Lung (tissue), 17 donors: ENCODE measurements at places on chromosomes 7 and 10. TPM values are rescaled to one million over a fixed set of nuclear protein-coding genes. Genes with fewer than 3 reads are reported as not detected.

DNA sequence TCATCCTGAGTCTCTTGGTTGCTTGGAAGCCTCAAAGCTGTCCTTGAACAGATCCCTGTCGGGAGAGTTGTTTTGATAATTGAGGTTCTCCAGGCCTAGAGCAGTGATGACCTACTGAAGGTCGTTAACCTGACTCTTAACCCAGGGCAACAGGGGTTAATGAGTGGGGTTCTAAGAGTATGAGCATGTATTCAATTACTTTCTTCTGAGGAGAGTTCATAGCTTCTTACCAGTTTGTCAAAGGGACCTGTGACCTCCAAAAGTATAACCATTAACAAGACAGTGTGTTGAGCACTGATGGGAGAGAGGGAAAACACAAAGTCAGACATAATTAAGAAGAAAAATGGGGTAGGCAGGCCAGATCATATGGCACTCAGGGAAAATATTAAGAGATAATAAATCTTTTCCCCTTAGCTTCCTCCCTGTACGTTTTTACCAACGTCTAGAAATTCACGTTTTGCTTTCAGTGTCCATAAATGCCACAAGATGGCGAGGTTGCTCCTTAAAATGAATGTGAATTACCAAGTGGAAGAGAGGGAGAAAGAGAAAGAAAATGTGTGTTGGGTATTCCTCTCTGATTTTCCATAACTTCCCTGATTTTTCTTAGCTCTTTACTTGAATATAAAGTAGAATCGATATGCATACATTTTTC, 97.6 kb downstream of the SUGCT start:
- H3K27ac ChIP-seq, result no peak overlapping the region
- H3K4me3 ChIP-seq, result no peak overlapping the region
- peak; percentile 78 for DNase-seq
- no peaks in the 10 kb centered on the region for H3K27me3 ChIP-seq
- no peaks in the 10 kb centered on the region for H3K36me3 ChIP-seq

DNA sequence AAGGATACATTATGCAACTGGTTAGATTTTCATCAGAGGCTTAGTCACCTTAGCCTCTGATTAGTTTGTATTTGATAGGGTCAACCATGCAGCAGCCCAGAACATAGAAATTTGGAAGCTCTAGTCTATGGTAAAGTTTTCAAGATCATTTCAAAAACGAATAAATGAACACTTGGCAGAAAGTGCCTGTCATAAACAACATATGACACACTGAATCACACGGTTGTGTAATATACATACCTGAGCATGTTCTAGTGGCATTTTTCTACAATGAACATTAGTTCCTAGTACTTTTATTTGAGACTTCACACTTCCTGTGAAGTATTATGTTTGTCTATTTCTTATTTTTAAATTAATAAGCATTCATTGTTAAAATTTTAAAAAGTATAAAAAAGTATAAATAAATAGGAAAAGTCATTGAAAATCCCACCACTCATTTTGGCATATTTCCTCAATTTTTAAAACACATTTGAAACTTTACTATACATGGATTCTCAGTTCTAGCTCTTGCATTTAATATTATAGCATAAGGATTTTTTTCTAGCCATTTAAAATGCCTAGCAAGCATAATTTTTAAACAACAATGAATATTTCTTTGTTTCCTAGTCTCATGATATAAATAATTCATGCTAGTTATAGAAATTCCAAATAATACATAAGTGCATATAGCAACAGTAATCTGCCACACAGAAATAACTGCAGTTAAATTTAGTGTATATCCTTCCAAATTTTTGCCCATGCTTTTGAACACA, 25.7 kb upstream of the PRPS1L1 start:
- H3K4me1 ChIP-seq, result no peaks in the 10 kb centered on the region
- DNase-seq, result no peak
- H3K27ac ChIP-seq, result no peak overlapping the region

Gene LIPN
- 0.55 TPM for total RNA-seq

DNA sequence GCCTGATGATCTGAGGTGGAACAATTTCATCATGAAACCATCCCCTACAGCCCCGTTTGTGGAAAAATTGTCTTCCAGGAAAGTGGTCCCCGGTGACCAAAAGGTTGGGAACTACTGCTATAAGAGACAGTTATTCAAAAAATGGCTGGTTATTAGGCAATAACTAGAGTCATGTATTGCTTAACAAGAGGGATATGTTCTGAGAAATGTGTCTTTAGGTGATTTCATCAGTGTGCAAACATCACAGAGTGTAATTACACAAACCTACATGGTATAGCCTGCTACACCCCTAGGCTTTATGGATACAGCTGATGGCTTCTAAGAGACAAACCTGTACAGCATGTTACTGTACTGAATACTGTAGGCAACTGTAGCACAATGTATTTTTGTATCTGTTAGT, 71.3 kb upstream of the CSTF2T start:
- no peak overlapping the region for H3K27ac ChIP-seq

GRCh38 chr7:101442426-101443070, 79.9 kb downstream of the COL26A1 start:
- no peak for DNase-seq
- H3K27me3 ChIP-seq, result no peaks in the 10 kb centered on the region
- no peaks in the 10 kb centered on the region for H3K36me3 ChIP-seq

- DNase-seq, result no peak
- H3K36me3 ChIP-seq, result no peaks in the 10 kb centered on the region
- no peaks in the 10 kb centered on the region for H3K27me3 ChIP-seq
- no peak overlapping the region for H3K4me3 ChIP-seq
- H3K27ac ChIP-seq, result no peak overlapping the region
Observed at GRCh38 chr7:90945104-90945787, 319.0 kb upstream of the FZD1 start.

- H3K4me1 ChIP-seq, result no peaks in the 10 kb centered on the region
- H3K27me3 ChIP-seq, result no peaks in the 10 kb centered on the region
- no peak for DNase-seq
- H3K27ac ChIP-seq, result no peak overlapping the region
- no peaks in the 10 kb centered on the region for H3K36me3 ChIP-seq
Observed at GRCh38 chr10:88047579-88047978, 184.2 kb downstream of the PTEN start.

GRCh38 chr7:97871659-97872024, 566 bp downstream of the ASNS start:
- H3K4me1 ChIP-seq, result peaks cover 6% of the 10 kb centered on the region
- peak; percentile 6 for DNase-seq
- H3K27me3 ChIP-seq, result no peaks in the 10 kb centered on the region

- no peak overlapping the region for H3K4me3 ChIP-seq
- no peak for DNase-seq
Observed at GRCh38 chr7:124041439-124041838, 8.6 kb upstream of the TMEM229A start.

GRCh38 chr10:55631071-55631654, 729.9 kb downstream of the ZWINT start:
- no peaks in the 10 kb centered on the region for H3K36me3 ChIP-seq
- H3K27me3 ChIP-seq, result peaks cover 26% of the 10 kb centered on the region
- H3K4me1 ChIP-seq, result peaks cover 18% of the 10 kb centered on the region

Gene IL6
- 5.5 TPM for total RNA-seq

Gene EIF3B
- total RNA-seq, result 102 TPM

DNA sequence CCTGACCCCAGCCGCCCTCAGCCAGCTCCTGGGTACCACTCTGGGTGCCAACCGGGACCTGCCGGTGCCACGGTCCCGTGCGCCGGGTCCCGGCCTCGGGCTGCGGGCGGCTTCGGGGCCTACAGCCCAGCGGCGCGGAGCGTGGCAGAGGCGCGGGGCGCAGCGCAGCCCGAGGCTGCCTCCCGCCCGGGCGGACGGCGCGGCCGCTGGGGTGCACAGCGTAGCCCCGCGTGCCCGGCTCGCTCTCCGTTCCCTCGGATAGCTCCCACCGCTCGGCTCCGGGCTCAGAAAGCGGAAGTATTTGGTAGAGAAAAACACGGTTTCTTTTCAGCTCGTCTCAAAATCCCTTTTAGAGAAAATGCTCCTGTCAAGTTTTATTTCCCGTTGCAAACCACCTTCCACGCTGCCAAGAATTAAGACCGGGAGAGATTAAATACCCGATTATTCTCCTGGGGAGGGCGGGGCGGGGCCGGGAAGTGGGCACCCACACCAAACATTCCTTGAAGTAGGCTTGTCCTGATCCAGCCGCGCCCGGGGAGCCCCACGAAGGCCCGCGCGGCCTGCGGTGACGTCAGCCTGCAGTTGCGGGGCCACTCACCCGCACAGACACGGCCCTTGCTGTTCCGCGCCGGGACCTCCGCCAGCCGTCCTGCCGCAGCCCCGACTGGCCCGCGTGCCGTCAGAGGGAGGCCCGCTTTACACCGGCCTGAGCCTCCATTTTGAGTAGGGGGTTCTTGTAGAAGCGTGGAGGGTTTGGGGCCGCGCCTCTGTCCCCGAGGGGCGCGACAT, 7.2 kb downstream of the HOXA13 start:
- no peak overlapping the region for H3K27ac ChIP-seq
- DNase-seq, result peak; percentile 22
- H3K36me3 ChIP-seq, result no peaks in the 10 kb centered on the region
- peaks cover 10% of the 10 kb centered on the region for H3K4me1 ChIP-seq
- peaks cover 98% of the 10 kb centered on the region for H3K27me3 ChIP-seq
- H3K4me3 ChIP-seq, result no peak overlapping the region

Gene COMMD3
- total RNA-seq, result 70.3 TPM

Gene C10orf90
- not detected for total RNA-seq

DNA sequence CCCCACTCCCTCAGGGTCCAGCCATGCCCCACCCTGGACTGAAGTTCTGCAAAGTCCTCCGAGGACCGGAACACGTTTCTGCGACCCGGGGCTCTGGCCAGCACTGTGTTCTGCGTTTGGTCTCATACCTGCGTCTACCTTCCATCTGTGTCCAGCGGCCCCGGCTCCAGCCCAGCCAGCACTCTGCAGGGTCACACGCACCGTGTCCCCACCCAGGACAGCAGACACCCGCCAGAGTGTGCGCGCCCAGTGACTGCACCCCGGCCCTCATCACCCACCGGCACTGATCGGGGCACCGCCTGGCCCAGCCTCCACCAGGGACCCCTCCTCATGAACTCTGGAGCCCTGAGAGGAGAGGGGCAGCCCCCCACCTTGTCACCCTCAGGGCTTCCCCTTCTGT, 20.3 kb downstream of the SLC29A4 start:
- H3K27me3 ChIP-seq, result no peaks in the 10 kb centered on the region
- no peaks in the 10 kb centered on the region for H3K4me1 ChIP-seq
- no peak overlapping the region for H3K27ac ChIP-seq
- H3K4me3 ChIP-seq, result no peak overlapping the region
- no peak for DNase-seq

Gene SND1
- total RNA-seq, result 210 TPM

Gene MINPP1
- 31.2 TPM for total RNA-seq
